Subcutaneous adipose tissue (tissue), 4 donors: ENCODE measurements at places on chromosomes 6 and 20. TPM values are rescaled to one million over a fixed set of nuclear protein-coding genes. Genes with fewer than 3 reads are reported as not detected.

Gene SMOC2
- 35.7 TPM for total RNA-seq

Gene CTCFL
- total RNA-seq: not detected

Gene SEL1L2
- 3.6 TPM for total RNA-seq

Gene EEF1A1
- 11,568 TPM for total RNA-seq

Gene SRSF12
- not detected for total RNA-seq

Gene XKR7
- not detected for total RNA-seq

Gene SOBP
- 4.2 TPM for total RNA-seq

Gene LPIN3
- total RNA-seq: 32.8 TPM

Gene RIPPLY2
- not detected for total RNA-seq

Gene MYH7B
- total RNA-seq: 0.44 TPM

Gene CEBPB
- total RNA-seq: 110 TPM

Gene VGLL2
- not detected for total RNA-seq

Gene TMEM170B
- 19.2 TPM for total RNA-seq

Gene SLCO4A1
- 9.0 TPM for total RNA-seq

Gene TREM2
- total RNA-seq: 335 TPM

Gene SHLD1
- total RNA-seq: 3.1 TPM

Gene ERMARD
- total RNA-seq: 32.0 TPM

Gene SLC35F1
- total RNA-seq: 1.3 TPM

Gene ETV7
- 0.44 TPM for total RNA-seq

Gene KCNK16
- not detected for total RNA-seq

Gene ENPP1
- 86.8 TPM for total RNA-seq

Gene ASIP
- total RNA-seq: not detected

Gene BMP7
- total RNA-seq: not detected

Gene THEMIS
- total RNA-seq: 0.98 TPM

Gene SLC25A27
- total RNA-seq: 23.8 TPM

Gene SIRPB2
- 33.5 TPM for total RNA-seq

Gene INSM1
- not detected for total RNA-seq

Gene DDO
- 2.2 TPM for total RNA-seq

Gene BCLAF1
- 122 TPM for total RNA-seq

Gene HMGCLL1
- 7.7 TPM for total RNA-seq

Gene RBM38
- total RNA-seq: 9.1 TPM

Gene LPA
- not detected for total RNA-seq

Gene NFKBIE
- 2.1 TPM for total RNA-seq

Gene ZBTB22
- 7.3 TPM for total RNA-seq

Gene MCCD1
- not detected for total RNA-seq

Gene SYCP2
- 3.1 TPM for total RNA-seq

Gene NKX2-4
- not detected for total RNA-seq

Gene CNR1
- 57.7 TPM for total RNA-seq

Gene NDRG3
- 18.1 TPM for total RNA-seq

Gene HLA-E
- 750 TPM for total RNA-seq

Gene HLA-DRB1
- total RNA-seq: 143 TPM

Gene TFEB
- total RNA-seq: 11.0 TPM

Gene GNAS-AS1
- 0.34 TPM for total RNA-seq

Gene RPP40
- total RNA-seq: 12.4 TPM

Gene HDGFL1
- total RNA-seq: not detected
